NCI-H2107 (cell line): ENCODE measurements at places on chromosomes 7 and 10.
A peak's percentile ranks its signal among the peaks of the same experiment; 100 is the strongest.

DNA sequence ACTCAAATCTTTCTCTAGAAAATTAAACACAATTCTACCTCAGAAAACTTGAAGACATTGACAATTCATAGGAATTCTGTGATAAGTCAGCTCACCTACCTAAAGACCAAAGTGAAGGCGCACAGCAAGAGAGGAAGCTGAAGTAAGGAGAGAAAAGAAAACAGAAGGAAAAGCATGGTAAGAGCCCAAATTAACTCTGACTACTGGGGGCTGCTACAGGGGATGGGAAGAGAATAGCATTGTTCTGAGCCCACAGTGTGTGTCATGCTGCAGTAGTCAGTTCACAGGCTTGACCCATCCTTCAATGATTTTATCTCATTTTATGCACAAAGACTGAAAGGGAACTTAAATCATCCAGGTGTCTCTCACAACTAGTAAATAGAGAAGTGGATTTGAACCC is 111.3 kb downstream of the PTEN start:
- DNase-seq = no peak

GRCh38 chr10:31320550-31321211 is 1.7 kb downstream of the ZEB1 start:
- DNase-seq = no peak

GRCh38 chr7:35695987-35696386 is 1.1 kb upstream of the HERPUD2 start:
- DNase-seq = no peak

- DNase-seq = no peak
Observed at GRCh38 chr7:97305589-97305988, 188.1 kb downstream of the SDHAF3 start.

DNA sequence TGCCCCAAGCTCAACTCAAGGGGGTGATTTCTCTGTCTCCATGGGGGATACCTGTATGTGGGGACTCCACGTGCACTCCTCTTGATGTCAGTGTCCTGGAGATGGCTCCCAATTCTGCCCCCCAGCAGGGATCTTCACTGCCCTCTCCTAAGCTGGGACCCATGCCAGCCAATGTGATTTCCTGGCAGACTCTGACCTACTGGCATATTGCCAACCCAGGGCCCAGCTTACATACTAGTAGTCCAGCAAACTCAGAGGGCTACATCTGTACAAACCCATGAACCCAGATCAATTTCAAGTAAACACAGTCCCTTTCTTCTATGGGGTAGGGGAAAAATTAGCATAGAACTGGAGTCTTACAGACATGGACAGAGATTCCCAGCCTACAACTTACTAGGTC is 26.2 kb upstream of the BMPR1A start:
- no peak for DNase-seq

DNA sequence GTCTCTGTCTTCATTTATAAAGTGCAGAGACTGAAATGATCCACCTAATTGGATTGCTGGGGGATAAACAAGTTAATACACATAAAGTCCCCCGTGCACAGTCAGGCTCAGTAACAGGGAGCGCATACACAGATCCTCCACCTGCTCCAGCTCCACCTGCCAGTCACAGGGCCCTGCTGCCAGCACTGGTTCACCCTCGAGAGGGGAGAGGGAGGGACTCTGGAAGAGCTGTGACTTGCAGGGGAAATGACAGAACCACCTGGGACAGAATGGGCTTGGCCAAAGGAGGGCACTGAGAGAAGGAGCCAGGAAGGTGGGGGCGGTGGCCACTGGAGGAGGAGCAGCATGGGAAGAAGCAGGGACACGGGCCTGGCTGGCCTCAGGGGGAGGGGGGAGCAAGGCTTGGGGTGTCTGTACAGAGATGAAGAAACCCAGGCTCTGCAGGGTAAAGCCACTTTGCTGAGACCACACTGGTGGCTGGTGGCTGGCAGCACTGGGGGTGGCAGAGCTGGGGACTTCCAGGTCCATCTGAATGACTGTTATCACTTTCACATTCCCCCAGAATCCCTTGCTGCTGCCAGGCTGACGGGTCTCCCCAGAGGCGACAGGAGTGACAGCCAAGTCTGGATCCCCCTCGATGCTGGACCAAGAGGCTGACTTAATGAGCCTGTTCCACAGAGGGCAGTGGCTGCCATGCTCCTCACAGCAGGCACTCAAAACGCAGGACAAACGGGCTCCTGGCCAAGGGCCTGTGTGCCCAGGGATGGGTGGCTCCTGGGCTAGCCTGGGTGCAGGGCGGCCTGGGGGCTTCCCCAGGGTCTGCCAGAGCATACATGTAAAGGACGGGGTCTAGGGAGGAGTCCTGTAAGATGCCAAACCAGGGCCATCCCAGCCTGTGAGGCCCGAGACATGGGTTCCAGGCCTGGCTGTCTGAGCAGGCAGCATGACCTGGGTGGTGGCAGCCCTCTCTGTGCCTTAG is 151.1 kb downstream of the SH3PXD2A start:
- DNase-seq = peak; percentile 11

GRCh38 chr10:62805231-62806099 is 945 bp downstream of the ADO start:
- DNase-seq = no peak

GRCh38 chr7:132618271-132618955 is 42.1 kb upstream of the PLXNA4 start:
- no peak for DNase-seq

GRCh38 chr10:30200017-30200415 is 140.6 kb upstream of the JCAD start:
- DNase-seq = no peak

DNA sequence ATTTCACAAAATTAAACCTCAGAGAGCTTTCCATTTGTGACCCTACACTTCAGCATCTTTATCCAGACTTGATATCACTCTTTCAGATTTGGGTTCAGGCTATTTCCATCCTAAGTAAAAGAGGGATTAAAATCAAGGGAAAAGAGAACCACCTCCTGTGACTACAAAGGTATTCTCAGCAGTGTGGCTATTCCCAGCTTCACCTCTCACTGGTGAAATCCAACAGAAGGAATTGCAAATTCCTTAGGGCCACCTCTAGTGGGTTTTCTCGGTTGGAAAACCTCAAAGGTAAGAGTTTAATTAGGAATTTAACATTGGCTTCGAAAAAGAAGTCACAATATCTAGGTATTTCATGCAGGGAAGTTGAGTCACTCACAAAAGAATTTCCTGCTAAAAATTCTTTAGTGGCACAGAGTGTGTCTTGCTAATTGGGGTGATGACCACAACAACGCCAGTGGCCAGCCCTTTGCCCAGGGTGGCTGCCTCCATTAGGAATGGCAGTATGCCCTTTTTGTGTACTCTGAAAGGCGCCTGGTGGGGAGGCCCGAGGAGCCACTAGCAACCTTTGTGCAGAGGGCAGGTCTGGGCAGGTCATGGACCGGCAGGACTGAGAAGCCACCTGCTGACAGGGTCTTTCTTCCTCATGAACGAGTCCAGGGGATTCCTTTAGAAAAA is 52.2 kb downstream of the SEM1 start:
- DNase-seq = no peak

DNA sequence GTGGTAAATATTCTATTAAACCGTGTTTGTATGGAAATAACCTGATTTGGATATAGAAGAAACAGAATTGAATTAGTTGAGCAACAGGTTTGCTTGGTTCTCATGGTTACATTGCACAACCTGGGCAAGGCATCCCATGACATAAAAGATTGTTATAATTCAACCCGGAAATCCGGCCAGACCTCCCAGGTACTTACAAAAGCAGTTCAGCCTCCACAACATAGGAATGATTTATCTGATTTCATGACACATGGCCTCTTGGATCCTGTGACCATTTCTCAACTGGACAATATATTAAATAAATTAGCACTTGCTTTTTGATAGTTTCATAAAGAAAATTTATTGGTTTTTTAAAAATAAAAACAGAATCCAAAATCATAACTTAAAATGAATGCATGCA is 55.1 kb upstream of the PTPN12 start:
- DNase-seq = no peak

GRCh38 chr7:71682181-71682580 is 550.2 kb downstream of the GALNT17 start:
- DNase-seq = no peak

GRCh38 chr7:104933521-104933988 is 80.5 kb upstream of the KMT2E start:
- no peak for DNase-seq

DNA sequence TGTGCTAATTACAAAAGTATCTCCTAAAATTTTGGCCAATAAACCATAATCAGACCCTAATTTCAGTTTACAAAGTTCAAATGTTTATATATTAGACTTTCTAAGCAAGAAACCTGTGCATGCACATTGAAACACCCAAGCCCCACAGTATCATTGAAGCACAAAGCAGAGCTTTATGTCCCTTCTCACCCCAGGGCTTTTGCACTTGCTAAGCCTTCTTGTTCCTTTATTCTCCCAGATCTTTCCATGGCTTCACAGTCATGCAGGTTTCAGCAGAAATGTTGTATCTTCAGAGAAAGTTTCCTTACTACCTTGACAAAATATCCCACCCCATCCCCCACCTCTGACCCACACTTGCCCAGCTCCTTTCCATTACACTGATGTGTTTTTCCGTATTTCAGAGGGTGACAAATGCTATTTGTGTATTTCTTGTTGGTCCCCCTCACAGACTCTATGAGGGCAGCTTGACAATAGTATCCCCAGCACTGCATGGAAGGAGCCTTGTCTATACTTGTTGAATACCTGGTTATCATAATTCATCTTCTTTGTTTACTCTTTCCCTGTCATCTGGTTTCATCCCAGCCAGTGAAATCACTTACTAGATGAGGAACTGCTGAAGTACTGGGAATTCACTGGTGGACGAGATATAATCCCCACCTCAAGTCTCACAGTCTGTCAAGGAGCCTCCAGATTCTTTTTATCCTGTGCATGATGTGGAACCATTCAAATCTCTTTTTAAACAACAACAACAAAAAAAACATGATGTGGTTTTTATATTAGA is 24.0 kb upstream of the PCGF5 start:
- DNase-seq = no peak

GRCh38 chr10:79238158-79238520 is 109.1 kb upstream of the PPIF start:
- DNase-seq = no peak

DNA sequence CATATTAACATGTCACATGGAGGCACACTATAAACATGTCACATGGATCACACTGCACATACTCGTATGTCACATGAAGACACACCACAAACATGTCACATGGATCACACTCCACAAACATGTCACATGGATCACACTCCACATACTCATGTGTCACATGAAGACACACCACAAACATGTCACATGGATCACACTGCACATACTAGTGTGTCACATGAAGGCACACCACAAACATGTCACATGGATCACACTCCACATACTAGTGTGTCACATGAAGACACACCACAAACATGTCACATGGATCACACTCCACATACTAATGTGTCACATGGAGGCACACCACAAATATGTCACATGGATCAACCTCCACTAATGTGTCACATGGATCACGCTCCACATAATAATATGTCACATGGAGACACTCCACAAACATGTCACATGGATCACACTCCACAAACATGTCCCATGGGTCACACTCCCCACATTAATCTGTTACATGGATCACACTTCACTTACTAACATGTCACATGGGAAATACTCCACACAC is 195.6 kb upstream of the PFKP start:
- DNase-seq = no peak

DNA sequence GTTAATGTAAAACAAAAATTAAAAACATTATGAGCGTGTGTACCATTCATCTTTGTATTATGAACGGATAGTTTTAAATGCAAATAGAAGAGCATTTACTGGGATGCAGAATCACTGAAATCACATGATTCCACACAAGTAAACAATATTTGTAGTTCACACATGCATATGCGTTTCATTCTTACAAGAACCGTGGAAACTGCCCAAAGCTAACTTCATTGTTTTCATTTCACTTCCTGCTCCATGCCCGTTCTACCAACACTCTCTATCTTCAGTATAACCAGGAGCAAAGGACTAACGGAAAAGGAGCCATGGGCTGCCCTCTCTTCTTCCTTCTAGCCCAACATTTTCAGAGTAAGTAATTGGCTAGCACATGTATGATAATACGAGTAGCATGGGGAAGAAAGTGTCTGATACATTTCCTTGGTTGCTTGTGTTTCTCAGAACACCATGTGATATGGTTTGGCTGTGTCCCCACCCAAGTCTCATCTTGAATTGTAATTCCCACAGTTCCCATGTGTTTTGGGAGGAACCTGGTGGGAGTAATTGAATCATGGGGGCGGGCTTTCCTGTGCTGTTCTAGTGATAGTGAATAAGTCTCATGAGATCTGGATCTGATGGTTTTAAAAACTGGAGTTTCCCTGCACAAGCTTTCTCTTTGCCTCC is 38.8 kb downstream of the ZNF783 start:
- DNase-seq = no peak

DNA sequence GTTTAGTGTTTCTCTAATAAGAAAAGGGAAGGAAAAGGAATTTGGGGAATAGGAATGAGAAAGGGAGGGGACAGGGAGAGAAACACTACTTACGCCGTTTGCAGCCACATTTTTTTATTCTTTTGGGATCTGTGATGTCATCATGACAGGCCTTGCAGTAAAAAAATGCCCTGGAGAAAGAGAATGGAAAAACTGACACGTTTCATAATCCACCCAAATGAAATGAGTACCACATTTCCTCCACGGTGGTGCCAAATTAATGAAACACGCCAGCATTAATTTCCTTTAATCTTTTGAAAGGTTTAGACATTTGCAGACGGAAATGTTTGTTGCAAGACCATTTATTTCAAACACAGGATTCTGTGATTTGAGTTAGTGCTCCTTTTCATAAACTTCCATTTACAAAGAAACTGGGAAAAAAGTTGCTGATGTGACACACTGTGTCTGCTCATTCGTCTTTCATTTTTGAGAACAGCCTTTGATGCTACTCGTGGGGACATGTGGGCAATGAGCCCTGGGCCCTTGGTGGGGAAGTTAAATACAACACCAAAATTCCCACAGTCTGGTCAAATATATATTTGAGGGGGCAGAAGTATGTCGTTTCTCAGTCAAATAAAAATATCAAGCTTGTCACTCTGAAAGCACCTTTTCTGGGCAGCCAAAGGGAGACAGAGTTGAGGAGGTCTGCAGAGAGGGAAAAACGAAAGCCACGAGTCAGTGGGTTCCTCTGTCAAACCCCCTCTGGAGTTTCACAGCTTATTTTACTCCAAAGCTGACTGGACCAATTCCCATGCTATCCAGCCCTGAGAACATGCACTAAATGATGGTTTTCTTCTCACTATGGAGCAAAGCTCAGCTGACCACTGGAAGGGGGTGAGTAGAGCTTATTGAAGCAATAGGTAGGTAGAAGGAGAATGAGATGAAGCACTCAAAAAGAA is 625.5 kb downstream of the KCNMA1 start:
- DNase-seq = no peak

- DNase-seq = no peak
Observed at GRCh38 chr7:44189286-44189992, at the start of gene GCK. Gene GCK, minus strand, starts transcription at chr7:44189439. Its CDS starts 486 bp downstream, at chr7:44188953.

GRCh38 chr7:127504715-127505114 is 80.7 kb downstream of the GCC1 start:
- no peak for DNase-seq
